ENCODE measurements at places on chromosomes 1 and 21.

- no peak for DNase-seq
These were observed 393.6 kb downstream of the PTPRU start for GRCh38 chr1:29629814-29630516.

DNA sequence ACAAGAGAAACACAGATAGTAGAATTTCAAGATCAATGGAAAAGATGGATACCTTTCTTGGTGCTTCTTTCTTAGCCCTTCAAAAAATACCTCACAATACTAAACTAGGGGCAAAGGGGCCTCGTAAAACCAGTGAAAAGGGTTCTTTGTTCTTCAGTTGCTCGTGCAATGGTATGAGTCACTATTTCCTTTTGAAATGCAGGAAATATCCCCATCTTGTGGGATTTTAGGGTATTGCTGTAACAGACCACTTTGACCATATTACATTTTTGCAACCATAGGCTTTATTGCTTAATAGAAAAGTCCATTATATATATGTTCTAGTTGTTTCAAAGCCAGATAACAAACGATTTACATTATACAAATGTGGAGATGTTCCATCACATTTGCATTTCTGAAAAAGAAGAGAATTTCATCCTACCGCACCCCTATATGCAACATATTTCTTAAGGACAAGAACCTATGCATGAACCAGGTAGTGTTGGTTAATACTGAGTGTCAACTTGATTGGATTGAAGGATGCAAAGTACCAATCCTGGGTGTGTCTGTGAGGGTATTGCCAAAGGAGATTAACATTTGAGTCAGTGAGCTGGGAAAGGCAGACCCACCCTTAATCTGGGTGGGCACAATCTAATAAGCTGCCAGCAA, 88.6 kb upstream of the PKN2 start:
- DNase-seq: no peak

DNA sequence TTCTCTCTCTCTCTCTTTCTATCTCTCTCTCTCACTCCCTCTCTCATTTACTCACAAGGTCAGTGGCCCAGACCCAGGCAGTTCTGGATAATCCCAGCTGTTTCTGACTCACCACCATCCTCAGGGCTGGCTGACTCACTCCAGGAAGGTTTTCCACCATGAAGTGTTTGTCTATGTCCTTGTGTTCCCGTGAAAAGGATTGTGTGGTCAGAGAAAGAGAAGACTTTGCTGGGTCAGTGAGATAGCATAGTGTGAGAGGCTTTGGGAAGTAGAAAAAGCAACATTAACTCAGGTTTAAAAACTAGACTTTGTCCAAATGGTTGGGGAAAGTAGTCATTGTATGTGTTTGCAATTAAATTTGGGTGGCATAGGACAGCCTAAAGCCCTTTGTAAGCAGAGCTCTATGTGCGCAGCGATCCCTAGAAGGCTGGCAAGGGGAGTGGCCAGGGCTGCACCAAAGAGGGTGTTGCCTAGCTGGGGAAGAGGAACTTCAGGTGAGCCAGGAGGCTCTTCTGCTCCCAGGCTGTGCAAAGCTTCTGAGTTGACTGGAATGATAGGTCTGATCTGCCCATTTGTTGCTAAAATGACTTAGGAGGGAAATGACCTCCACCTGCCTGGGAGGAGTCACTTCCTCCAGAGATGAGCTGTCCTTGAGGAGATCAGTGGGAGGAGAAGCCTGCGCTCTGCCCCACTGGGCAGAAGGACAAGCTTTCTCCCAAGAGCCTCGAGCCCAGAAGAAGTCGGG, 4.9 kb upstream of the CAPN2 start:
- no peak for DNase-seq

GRCh38 chr1:62800281-62800680, 16.3 kb downstream of the ATG4C start:
- DNase-seq: no peak

- no peak for DNase-seq
These were observed 132.3 kb upstream of the BMP8A start for GRCh38 chr1:39359028-39359570.
